Activated CD8-positive, alpha-beta memory T cell treated with anti-CD3 and anti-CD28 coated beads for 4 hours (primary cell): ENCODE measurements at places on chromosomes 2 and 18.

DNA sequence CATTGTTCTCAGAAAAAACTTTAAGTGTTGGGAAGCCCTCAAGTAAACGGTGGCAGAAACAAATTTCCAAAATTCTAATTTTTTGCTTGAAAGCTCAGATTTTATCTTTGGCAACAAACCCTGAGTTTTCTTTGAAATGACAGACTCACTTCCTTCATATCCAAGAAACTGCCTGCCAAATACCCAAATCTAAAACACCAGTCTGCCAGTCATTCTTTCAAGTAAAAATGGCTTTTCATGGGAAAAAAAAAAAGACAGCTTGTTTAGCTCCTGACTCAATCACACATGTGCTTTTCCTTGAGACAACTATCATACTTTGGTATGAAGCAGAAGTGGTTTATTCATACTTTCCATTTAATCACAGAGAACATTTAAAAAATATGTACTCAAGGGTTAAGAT is 40.6 kb upstream of the CSRNP3 start:
- DNase-seq = no peak

- DNase-seq = no peak
Observed at GRCh38 chr18:32424696-32425095, 46.0 kb downstream of the GAREM1 start.

GRCh38 chr2:122525336-122525735 is 769.9 kb downstream of the TSN start:
- DNase-seq = no peak

GRCh38 chr18:32443033-32443705 is 27.5 kb downstream of the GAREM1 start:
- DNase-seq = no peak

DNA sequence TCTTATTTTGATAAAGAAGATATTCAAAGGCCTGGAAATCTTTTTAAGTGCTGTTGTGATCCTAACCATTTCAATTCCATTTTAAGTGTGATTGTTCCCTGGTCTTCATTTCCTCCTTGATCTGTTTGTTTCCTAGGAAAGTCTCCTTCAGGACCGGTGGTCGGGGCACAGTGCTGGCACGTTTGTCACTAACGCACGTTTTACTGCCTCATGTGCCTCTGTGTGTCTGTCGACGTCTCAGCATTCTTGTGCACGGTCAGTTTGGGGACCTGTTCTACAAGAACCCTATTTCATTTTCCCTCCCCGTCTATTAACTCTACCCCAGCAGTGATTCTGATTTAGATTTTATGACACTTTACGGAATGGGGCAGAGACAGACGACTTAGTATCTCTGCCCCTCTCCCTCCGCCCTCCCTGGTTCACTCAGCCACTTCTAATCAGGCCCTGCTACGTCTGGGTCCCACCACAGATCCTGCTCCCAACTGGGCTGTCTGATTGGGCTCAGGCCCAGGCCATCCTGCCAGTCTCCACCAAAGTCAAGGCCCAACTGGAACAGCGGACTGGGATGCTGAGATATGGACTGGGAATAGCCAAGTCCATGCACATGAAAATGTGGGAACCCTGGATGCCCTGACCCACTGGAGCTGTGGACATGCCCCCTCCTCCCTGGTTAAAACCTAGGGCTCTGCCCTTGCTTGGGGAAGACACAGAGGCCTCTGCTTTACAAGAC is 95.6 kb downstream of the TWIST2 start:
- DNase-seq = no peak

DNA sequence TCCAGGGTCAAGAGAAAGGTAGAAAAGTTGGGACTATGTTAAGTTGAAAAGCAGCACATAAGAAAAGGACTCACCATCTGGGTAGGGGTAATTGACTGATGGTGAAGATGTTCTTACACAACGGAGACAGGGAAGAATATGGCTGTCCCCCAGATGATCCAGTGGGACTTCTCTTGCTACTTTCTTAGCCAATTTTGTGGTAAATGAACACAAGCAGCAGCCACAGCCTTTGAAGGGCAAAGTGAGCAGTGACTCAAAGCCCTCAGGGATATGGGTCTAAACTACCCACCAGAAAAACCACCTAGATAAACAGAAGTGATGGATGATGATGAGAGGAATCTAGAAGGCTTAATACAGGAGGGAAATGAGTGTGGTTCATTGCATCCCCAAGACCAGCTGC is 65.8 kb upstream of the SLC9A2 start:
- no peak for DNase-seq

DNA sequence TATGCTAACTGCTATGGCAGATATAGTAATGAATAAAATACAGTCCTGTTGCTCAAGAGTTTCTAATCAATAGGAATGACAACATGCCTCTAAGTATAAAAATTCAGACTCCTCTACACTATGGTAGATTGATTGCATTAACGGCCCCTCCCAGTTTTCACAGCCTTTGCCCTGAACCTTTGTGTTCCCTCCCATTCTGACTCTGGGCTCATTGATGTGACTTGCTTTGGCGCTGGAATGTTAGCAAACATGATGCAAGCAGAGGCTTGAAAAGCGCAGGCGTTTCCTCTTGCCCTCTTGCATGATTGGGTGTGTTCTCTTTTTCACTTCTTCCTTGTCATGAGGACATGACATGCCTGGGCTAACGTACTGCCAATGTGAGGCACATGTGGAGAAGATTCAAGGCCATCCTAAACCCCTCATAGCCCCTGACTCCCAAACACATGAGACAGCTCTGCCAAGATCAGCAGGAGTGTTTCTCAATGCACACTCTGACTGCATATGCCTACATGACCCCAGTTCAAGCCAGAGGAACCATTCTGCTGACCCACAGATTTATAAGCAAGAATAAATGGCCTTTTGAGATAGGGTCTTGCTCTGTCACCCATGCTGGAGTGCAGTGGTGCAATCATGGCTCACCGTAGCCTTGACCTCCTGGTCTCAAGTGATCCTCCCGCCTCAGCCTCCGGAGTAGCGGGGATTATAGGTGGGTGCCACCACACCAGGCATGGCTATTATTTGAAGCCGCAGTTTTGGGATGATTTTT is 49.7 kb upstream of the CD28 start:
- DNase-seq = no peak

- no peak for DNase-seq
Observed at GRCh38 chr2:64649626-64650025, 4.1 kb downstream of the SERTAD2 start.

DNA sequence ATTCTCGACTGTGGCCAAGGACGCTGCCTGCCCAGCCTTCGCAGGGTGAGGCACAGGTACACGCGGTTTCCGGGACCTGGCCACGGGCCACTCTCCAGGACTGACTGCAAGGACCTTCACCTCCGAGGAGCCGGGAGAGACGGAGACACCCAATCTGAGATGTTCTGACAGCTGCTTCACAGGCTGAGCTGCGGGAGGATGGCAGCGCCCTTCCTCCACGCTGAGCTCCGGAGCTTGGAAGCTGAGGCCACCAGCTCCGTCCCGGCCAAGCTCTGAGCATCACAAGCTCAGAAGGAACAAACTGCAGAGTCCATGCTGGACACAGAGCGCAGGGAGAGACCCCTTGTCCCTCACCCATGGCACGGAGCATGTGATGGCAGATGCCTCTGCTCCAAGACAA is 71.1 kb upstream of the CTDP1 start:
- no peak for DNase-seq

DNA sequence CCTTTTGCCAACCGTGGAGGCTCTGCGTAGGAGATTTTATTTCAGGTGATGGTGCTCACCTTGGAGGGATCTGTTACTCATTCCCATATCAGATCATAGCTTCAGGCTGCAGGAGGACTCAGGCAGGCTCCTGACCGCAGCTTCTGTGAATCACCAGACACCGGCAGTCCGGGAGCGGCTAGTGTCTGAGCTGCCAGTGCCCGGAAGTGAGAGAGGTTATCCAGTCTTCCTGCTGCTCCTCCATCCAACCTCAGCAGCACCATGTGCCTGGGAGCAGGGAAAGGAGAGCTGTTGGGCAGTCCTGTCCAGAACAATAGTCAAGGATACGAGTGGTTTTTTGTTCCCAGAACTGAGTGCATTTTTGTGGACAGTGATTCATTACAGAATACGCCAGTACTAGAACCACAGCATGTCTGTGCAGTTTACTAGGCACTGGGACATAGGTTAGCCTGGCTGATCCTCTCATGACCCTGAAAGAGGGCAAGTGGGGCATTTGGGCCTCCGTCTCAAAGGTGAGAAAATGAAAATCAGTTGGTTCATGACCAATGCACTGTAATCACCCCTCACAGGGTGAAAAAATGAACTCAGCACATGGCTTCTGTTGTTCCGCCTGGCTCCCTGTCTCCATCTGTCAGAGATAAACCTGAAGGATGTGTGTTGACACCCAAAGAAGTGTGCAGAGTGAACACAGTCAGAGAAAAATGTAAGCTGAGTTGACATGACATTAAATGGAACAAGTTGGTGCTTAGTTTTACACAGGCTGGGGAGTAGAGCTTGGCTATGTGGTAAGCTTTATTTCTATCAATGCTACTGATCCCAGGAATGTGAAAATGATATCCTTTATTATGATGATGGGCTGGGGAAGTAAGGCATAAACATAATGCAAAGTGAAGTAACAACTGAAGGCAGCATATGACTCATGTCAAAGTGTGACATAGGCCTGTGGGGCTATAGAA is 12.2 kb downstream of the FHOD3 start:
- DNase-seq = no peak

- DNase-seq = no peak
Observed at GRCh38 chr2:12325806-12326205, 390.9 kb upstream of the TRIB2 start.

- DNase-seq = no peak
Observed at GRCh38 chr2:134226601-134227000, 27.3 kb upstream of the MGAT5 start.

GRCh38 chr2:7915302-7916091 is 766.4 kb upstream of the ID2 start:
- no peak for DNase-seq

DNA sequence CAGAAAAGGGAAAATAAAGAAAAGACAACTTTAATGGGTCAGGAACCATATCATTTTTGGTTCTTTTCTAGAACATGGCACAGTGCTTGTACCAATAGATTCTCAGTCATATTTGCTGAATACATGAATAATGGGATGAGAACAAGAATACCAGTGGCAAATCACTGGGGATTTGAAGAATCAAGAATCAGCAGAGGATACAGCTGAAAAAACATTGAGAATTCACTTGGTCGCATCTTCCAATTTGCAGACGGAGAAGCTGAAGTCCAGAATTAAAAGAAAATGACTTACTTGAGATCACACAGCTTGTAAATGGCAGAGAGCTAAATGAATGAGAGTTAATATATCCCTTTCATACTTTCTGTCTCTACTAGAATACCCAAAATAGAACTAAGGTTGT is 362.2 kb downstream of the RAD51AP2 start:
- DNase-seq = no peak

DNA sequence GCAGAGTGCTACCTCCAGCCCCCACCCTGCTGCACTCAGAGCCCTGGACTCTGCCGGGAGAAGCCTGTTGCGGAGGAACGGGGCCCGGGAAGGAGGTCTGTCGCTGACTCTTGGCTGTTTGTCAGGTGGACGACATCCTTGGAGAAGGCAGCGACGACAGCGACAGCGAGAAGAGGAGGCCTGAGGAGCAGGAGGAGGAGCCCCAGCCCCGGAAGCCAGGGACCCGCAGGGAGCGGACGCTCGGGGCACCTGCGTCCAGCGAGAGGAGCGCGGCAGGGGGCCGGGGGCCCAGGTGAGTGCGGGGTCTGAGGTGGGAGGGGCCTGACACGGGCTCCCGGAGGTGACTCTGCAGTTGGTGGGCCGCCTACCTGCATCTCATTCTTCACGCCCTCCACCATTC is 56.6 kb downstream of the CTDP1 start:
- no peak for DNase-seq

GRCh38 chr2:118255301-118255700 is 167.0 kb downstream of the INSIG2 start:
- no peak for DNase-seq
